Caudate nucleus (tissue), 63 donors: ENCODE measurements at places on chromosomes 13 and 19.

- no peak for DNase-seq
These were observed 17.5 kb upstream of the NANOS3 start for GRCh38 chr19:13859361-13859880.

GRCh38 chr13:50033725-50034124 is 18.5 kb downstream of the KCNRG start:
- no peak for DNase-seq

DNA sequence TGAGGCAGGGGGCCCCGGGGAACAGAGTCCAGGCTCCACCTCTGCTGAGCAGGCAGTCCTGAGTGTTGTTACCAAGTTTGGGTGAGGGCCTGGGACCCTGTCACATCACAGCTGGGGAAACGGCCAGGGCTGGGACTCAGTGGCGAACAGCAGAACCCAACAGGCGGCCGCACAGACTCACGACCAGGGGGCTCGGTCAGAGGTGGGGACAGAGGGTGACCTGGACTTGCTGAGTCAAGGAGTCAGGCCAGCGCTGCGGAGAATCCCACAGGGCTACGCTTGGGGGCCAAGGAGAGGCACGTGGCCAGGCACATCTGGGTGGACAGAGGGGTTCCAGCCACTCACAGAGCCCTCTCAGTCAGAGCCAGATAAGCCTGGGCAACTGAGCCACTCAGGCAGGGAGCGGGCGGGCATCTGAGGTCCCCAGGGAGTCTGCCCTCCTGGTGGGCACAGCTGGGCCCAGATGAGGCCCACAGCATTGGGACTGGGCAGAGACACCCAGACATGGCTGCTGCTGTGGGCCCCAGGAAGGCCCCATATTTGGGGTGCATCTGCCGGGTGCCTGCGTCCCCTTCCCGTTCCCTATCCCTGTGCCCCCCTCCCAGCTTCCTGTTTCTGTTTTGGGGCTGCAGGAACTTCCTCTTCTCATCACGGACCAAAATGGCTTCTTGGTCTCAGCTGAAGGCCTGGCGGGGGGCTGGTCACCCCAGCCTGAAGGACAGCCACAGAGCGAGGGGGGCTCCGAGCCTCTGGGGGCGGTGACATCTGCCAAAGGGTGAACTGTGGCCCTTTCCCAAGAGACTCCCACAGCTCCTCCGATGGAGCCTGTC is 34.0 kb downstream of the CEBPA start:
- DNase-seq: no peak

- DNase-seq: no peak
These were observed 13.3 kb downstream of the CD70 start for GRCh38 chr19:6577476-6578125.

- DNase-seq: no peak
These were observed 25.8 kb upstream of the URAD start for GRCh38 chr13:28014301-28014700.

DNA sequence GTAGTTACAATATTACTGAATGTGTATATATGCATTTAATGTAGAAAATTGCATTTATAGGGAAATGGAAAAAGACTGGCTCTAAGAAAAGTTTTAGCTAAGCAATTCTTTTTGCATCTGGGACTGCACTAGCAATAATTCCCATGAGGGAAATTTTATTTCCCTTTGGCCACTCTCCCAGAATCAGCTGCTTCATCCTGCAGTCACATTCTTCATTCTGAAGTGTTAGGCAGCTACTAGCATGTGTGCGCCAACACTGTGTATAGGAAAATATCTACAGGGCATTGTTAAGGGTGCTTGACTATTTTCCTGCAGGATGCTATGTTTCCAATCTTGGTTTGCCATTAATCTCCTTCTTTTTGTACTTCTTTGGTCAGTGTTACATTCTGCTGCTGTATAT is 312.8 kb upstream of the PCDH20 start:
- no peak for DNase-seq

DNA sequence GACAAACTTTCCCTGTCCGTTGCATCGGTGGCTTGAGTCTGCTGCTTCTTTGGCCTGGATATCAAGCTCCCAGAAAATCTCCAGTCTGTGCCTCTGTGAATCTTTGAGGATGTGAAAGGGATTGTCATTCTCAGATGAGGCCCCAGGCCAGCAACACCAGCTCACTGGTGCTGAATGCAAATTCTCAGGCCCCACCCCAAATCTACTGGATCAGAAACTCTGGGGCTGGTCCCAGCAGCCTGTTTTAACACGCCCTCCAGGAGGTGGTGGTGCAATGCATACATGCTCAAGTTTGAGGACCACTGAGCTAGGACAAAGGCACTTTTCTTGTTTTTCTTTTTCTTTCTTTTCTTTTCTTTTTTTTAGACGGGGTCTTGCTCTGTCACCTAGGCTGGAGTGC is 23.6 kb downstream of the TNFSF11 start:
- DNase-seq: no peak

GRCh38 chr13:50370303-50370950 is 355.2 kb downstream of the KCNRG start:
- no peak for DNase-seq

DNA sequence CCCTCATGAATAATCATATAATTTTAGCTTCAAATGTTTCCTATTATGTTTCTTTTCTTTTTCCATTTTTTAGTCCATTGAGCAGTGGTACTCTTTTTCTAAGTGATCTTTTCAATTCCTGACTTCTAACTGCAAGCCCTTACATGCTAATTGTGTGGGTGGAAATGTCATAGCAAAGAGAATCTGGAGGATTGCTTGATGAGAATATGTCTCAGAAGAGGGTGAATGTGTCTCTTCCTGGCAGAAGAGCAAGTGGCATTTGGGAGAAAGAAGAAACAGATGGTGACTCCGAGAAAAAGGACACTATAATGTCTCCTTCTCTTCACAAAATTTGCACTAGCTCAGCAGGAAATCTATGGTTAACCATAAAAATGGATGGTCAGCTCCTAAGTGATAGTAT is 2320.0 kb downstream of the PCDH9 start:
- DNase-seq: no peak

GRCh38 chr19:289651-290371 is 1.4 kb downstream of the PLPP2 start:
- DNase-seq: no peak

DNA sequence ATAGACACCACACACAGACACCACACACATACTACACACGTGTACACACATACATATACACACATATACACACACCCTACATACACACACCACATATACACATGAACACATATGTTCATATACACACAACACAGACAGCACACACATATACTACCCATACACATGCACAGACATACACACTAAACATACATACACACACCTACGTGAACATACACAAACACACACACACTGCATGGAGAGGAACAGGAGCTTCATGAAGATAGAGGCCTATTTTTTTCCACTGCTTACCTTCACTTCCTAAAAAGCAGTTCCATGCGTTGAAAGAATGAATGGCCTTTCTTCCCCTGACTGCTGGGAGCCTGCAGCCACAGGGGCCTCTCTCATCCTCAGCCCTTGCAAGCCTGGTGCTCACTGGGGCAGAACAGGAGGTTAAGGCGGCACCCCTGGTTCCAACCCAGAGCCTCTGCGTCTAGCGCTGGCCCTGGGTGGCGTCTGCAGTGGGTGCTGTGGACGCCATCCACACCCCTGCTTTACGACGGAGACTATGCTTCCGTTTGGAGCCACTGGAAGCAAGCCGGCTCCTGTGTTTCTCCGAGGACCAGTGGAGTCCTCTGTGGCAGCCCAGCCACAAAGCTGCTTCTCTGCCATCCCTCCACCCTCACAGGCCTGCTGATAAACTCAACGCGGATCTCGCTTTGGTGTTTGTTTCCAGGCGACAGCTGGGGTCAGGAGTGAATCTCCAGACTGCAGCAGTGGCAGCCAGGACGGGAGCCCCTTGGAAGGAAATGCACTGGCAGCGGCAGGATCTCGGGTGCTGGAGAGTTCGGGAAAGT is 1.9 kb upstream of the RASA3 start:
- no peak for DNase-seq

DNA sequence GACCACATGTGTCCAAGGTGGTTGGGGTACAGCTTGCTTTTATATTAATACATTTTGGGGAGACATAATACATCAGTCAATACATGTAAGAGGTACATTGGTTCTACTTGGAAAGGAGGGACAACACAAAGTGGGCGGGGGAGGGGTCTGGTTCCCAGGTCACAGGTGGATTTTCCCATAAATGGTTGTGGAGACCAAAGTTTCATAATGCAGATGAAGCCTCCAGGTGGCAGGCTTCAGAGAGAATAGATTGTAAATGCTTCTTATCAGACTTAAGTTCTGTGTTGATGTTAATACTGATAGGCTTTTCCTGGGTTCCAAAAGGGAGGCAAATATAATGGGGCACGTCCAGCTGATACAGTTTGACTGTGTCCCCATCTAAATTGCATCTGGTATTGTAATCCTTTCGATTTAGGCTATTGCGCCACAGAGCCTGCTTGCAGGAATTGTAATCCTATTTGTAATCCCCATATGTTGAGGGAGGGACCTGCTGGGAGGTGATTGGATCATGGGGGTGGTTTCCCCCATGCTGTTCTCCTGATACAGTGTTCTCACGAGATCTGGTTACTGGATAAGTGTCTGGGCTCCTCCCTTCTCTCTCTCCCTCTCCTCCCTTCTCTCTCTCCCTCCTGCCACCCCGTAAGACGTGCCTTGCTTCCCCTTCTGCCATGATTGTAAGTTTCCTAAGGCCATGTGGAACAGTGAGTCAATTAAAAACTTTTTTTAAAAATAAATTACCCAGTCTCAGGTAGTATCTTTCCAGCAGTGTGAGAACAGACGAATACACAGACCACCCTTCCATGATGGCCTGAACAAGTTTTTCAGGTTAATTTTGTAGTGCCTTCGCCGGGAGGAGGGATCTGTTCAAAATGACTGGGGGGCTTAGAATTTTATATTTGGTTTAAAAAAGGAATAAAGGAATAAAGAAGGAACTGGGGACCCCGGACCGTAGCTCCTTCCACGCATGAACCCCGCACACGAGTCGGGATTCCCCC is 44.9 kb downstream of the ZNF823 start:
- DNase-seq: no peak

DNA sequence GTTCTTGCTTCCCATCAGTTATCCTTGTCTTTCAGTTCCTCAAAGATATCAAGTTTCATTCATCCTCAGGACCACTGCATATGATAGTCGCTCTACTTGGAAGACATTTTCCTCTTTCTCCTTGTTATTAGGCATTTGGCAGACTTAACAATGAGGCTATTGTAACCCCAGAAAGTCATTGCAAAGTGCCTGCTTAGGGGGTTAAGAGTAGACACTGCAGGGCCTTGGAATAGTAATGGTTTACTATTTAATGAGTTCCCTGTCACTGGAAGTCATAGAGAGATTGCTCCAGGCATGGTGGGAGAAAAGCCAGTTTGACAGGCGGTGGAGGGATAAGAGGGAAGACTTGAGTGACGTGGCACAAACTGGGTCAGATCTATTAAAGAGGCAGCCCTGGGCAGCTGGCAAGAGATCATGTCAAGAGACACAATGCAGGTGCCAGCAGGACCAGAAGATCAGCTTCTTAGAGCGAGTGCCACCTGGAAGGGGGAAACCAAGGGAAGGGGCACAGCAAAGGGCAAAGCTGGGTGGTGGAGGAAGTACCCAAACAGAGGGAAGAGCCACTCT is 16.8 kb upstream of the CPB2 start:
- no peak for DNase-seq

DNA sequence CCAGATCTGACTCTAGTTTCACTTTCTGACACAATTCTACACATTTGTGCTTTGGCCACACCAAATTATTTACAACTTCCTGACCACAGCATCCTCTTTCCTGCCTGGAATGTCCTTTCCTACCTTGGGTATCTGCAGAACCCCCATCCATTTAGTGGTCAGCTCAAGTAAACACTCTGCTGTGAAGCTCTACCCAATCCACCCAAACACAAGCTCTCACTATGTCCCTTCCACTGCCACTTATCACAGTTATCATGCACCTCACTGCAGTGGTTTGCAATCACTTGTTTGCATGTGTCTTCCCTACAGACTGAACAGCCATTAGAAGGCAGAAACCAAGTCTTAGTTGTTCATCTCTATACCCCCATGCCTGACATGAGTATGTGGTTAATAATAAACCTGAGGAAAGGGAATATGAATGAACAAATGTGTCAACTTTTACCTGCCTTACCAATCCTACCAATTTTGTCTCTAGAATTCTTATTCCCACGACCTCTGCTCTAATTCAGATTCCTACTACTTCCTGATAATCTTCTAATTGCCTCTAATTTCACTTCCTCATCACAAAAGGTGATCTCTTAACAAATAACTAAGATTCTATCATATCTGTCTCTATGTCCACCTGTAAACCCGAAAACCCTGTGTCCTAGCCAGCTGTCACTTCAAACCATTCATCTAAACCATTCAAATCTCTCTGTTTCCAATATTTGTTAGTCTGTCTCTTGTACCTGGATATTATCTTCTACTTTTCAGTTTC is 25.1 kb downstream of the LNX2 start:
- DNase-seq: no peak

DNA sequence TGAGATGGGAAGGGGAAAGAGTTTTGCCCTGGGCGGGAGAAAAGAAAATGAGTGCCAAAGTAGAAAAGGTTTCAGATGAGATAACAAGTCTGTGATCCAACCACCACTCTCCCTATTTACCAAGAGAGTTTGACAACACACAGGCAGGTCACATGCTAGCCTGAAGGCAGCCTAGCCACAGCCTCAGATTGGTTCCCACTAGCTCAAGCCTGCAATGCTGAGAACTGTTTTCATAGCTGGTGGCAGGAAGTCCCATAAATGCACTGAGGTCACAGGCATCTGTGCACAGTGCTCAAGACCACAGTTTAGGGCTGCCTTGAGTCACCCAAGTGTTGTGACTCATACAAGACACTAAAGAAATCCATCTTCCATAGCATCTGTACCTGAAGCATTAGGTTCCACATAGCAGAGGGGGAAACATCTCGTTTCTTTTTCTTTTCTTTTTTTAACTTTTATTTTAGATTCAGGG is 18.5 kb upstream of the POP4 start:
- DNase-seq: no peak

DNA sequence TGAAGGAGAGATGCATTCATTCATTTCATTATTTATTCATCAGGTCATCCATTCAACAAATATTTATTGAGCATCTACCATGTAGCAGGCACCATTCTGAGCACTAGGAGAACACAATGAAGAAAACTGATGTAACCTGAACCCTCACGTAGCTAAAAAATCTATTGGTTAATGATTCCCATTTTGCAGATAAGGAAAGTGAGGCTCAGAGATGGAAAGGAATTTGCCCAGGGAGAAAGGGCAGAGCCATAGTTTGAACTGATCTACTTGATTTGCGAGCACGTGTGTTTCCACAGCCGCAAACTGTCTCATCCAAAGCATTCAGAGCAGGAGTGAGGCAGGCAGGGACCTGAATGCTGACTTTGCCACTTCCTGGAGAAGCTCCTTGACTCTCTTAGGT is 2.7 kb downstream of the KLK8 start:
- no peak for DNase-seq

- no peak for DNase-seq
These were observed at the start of gene A1BG for GRCh38 chr19:58352760-58353671. TSS of gene A1BG (minus strand) at chr19:58353492. CDS start at chr19:58353437, 55 bp downstream.

- peak; percentile 24 for DNase-seq
These were observed 22.3 kb downstream of the CEBPG start for GRCh38 chr19:33395561-33396550.
